ENCODE measurements at places on chromosomes 6 and 20.

GRCh38 chr6:142846883-142847287, 98.1 kb downstream of the HIVEP2 start:
- DNase-seq: no peak

- DNase-seq: no peak
Measured at GRCh38 chr20:34983089-34983820, 27.6 kb downstream of the MYH7B start.

DNA sequence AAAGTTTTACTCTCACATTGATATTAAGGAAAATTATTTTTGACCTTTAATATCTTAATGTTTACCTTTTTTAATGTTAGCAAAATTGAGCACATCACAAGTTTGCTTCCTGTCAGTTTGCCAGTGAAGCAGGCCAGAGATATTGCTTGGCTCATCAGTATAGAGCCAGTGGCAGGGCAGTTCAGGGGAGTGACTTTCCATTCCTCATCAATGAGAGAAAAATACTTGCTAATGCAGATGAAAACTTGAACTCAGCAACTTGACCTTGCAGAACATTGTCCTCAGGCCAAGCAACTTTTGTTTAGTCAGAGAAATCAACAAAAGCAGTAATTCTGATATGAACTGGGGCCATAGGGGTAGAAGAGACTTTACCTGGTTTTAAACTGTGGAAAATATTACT, 6.9 kb downstream of the TAB2 start:
- DNase-seq: peak; percentile 39

GRCh38 chr20:57135875-57136274, 130.6 kb downstream of the BMP7 start:
- DNase-seq: no peak

- DNase-seq: no peak
Measured at GRCh38 chr6:160974304-160974771, 17.2 kb upstream of the MAP3K4 start.

- DNase-seq: no peak
Measured at GRCh38 chr20:2210646-2211552, 84.9 kb upstream of the TGM3 start.

GRCh38 chr20:36490191-36490590, 51.1 kb upstream of the MYL9 start:
- DNase-seq: no peak

GRCh38 chr20:8194721-8195120, 62.7 kb downstream of the PLCB1 start:
- no peak for DNase-seq

Data from CD4-positive, alpha-beta T cell treated with Interleukin-4 for 4 hours (primary cell).